Non-pigmented ciliary epithelial cell (primary cell): ENCODE measurements at places on chromosomes 13 and 19.

DNA sequence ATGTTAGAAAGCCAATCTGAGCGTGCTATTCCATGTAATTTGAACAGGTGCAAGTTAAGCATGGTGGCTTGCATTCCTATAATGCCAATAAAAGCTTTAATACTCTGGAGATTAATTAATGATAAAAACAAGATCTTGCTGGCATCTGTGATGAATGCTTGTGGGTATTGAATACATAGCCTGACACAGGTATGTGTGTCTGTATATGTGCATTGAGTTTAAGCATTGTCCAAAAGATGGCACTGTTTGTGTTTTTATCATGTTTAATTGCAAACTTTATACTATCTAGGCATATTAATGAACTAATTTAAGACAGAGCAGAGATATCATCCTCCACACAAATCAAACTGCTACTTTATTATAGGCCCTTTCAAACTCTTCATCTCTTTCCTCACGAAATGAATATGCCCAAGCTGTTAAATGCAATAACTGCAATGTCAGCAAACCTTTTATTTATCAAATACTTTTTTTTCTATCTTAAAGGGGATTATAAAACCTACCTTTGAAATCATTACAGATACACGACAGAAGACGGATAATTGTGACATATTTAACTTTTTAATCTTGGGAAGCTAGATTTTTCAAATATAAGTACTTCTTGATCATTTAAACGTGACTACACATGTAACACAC lies 86.5 kb downstream of the TNFSF11 start:
- no peak for DNase-seq

DNA sequence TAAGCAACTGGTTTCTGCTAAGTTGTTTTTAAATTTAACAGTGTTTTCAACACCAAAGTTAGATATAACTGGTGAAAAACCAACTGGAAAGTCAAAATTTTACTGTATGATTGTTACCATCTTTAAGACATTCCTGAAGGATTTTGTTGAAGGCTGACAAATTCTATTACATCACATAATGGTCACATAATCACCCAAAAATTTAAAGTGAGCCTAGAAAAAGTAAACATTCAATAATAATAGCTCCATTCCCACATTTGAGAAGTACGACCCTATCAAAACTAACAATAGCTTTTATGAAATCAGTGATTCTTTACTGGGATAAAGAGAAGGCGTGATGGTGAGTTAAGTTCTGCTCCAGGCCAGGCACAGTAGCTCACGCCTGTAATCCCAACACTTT lies 51.6 kb downstream of the USP12 start:
- no peak for DNase-seq

- DNase-seq = no peak
Observed at GRCh38 chr19:39916851-39917396, 17.5 kb downstream of the FCGBP start.

DNA sequence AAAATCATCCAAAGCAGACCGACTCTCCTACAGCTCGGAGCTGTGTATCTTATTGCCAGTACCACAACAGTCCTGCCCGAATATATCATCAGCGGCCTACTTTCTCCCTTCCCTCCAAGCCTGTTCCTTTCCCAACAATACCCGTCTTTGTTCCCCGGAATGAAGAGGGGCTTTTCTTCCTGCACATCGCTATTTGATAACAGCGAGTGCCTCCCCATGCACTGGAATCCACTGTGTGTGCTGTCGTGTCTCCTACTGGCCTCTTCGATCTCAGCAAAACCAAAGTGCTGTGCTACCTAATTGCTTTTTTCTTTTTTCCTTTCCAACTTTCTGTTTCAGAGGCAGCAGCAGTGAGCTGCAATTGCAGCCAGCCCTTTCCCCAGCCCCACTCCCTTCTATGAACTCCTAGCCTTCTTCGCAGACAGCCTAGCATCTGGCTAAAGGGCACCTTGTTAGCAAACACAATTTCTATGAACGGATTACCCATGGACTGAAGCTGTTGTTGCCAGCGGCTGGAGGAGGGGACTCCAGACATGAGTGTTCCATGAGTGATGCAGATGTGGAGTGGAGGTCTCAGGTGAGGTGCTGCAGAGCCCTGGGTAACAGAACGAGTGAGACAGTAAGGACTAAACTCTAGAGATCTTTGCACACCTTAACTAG lies 43.4 kb downstream of the EFNB2 start:
- DNase-seq = no peak

DNA sequence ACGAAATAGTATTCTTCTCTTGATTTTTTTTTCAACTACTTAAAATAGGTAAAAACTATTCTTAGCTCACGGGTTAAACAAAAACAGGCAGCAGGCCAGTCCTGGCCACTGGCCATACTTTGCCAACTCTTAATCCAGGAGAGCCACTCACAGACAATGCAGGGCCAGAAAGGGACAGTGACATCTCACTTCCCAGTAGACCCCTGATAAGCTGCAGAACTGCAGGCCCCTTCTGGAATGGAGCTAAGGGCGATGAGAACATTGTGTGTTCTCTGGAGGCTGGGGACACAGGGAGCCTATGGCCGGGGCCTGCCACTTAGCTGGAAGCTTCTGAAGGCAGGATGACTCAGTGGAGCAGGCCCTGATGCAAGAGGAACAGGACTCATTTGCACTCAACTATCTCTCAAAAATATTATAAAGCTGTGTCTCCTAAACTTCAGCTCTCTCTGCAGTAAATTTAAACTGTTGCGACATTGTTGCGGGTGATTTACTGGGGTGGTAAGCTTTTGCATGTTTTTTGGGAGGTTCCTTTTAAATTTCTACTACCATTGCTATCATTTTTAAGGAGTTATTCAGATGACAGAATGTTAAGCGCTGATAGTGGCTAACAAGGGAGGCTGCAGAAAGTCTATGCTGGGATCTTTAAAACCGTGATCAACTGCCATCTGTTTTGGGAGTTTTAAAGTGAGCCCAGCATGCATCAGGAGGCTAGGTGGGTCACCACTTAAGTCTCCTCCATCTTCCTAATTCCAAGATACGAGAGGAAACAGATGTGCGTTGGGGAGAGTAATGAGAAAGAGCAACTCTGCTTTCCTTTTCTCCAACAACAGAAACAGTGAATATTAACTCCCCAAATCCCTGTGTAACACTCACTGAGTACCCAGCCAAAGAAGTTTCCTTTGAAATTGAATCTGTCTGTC lies 33.2 kb upstream of the KATNAL1 start:
- DNase-seq = peak; percentile 56

- DNase-seq = no peak
Observed at GRCh38 chr19:1492474-1493006, 1.6 kb downstream of the REEP6 start.
